Activated CD4-positive, alpha-beta T cell treated with anti-CD3 and anti-CD28 coated beads, Interleukin-2, amount 50 U/mL, for 4 hours (primary cell): ENCODE measurements at places on chromosomes 11 and 22.

DNA sequence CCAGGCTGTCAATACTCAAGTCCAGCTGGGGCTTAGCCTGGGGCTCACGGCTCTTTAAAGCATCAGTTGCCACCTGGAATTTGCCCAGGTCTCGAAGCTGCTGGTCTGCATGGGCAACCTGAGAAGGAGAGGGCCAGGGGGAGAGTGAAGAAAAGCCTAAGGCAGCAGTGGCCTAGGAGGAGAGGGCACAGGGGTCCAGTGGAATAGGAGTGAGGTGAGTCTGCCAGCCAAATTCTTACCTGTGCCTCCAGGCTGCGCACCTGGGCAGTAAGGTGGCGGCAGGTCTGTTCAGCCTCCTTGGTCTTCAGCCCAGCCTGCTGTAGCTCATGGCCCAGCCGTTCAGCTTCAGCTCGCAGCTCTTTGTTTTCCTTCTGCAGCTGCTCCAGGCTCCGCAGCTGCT, 10.0 kb downstream of the IL18BP start:
- no peak for DNase-seq

- DNase-seq, result no peak
These were observed 45.3 kb downstream of the PC start for GRCh38 chr11:66912911-66913310.

- DNase-seq, result no peak
These were observed 106.5 kb downstream of the ALX4 start for GRCh38 chr11:44203270-44204043.

DNA sequence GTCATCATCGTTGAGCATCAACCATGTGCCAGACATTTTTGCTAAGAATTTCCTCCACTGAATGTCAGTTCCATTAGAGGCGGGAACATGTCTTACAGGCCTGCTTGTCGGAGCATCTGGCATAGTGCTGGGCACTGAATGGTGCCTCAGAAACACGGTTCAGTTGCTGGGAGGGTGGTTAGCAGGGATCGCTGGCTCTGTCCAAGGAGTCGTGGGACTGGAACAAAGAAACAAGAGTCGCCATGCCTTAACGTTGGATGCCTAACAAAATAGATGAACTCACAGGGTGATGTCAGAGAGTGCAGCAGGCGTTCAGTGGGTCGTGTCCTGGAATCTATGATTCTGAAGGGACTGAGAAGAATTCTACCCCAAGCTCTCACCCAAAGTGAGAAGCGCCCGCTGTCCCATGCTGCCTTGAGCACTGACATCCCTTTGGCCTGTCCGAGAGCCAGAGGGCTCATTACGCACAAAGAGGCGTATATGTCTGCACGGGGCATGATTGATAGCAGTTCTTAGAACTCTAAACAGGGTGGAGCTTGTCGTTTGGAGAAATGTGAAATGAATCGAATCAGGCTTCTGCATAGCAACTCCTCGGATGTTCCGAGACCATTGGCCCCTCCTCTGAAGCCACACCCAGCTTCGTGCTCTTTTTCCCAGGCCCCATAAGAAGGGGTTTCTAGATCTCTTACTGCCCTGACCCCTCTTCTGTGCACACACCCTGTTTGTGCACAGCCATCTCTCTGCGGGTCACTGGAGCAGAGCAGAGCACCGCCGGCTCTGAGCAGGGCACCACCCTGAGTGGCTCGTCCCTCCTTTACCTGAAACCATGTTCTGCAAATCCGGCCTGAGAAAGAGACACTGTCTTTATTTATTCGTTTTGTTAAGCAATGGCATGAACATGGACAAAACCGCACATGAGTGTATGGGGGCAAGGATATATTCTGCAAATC, 113.1 kb upstream of the B3GAT1 start:
- DNase-seq, result no peak

DNA sequence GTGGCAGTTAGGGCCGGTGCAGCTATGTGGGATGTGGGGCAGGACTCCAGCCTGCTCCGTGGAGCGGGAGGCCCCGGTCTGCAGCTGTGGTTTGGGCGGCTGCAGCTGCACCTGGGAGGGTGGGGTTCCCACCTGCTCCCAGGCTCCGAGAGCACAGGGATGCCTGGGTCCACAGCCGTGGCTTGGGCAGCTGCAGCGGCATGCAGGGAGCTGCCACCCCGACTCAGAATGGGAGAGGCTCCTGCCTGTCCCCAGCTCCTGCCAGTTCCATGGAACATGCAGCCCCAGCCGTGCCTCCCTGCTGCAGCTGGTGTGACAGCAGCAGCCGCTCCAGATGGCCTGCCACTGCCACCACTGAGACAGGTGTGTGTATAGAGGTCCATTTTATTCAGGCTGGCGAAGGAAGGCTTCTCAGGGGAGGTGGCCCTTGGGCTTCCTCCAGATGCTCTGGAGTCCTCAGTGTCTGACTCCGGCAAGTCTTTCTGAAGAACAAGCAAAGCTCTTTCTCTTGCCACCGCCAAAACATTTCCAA, 21.8 kb upstream of the UPK3A start:
- DNase-seq, result no peak

- no peak for DNase-seq
These were observed 120.8 kb downstream of the NECTIN1 start for GRCh38 chr11:119608201-119608600.

GRCh38 chr22:27597703-27598444, 203.7 kb downstream of the MN1 start:
- no peak for DNase-seq

DNA sequence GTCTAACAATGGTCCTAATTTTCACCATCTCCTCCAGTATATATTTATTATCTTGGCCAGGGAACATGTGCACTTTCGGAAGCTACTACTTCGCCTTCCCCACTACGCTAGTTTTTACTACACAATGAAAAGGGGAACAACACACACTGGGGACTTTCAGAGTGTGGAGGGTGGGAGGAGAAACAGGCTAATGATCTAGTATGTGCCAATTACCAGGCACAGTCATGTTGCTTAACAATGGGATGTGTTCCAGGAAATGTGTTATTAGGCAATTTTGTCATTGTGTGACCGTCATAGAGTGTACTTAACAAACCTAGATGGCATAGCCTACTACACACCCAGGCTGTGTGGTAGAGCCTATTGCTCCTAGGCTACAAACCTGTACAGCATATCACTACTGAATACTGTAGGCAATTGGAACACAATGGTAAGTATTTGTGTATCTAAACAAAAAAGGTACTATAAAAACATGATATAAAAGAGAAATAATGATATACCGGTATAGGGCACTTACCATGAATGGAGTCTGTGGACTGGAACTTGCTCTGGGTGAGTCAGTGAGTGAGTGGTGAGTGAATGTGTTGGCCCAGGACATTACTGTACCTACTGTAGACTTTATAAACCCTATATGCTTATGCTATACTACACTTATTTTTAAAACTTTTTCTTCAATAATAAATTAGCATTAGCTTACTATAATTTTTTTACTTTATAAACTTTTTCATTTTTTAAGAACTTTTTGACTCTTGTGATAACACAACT, 20.1 kb upstream of the CUL5 start:
- DNase-seq, result no peak

DNA sequence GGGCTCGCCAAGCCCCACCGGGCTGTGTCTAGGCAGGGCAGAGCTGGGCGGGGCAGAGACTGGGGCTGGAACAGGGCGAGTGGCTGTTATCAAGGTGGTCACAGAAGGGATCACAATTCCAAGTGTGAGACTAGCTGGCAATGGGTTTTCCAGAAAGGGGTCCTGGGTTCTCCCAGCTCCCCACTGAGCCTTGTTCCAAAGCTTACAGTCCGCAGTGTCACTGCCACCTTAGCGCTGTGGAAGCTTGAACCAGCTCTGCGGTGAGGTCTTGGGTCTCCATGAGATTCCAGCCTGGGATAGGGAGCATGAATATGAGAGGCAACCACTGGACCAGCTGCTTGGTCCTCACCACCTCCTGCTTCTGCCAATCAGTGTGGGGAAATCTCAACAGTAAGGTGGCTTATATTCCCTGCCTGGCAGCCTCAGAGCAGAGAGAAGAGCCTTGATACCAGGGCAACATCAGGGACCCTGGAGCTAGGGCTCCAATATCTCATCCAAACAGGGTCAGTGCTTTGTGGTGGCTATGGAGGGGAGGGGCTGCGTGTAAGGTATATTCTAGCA, 831 bp downstream of the CD44 start:
- DNase-seq, result no peak

GRCh38 chr11:67691149-67691548, 16.7 kb upstream of the ALDH3B2 start:
- no peak for DNase-seq

DNA sequence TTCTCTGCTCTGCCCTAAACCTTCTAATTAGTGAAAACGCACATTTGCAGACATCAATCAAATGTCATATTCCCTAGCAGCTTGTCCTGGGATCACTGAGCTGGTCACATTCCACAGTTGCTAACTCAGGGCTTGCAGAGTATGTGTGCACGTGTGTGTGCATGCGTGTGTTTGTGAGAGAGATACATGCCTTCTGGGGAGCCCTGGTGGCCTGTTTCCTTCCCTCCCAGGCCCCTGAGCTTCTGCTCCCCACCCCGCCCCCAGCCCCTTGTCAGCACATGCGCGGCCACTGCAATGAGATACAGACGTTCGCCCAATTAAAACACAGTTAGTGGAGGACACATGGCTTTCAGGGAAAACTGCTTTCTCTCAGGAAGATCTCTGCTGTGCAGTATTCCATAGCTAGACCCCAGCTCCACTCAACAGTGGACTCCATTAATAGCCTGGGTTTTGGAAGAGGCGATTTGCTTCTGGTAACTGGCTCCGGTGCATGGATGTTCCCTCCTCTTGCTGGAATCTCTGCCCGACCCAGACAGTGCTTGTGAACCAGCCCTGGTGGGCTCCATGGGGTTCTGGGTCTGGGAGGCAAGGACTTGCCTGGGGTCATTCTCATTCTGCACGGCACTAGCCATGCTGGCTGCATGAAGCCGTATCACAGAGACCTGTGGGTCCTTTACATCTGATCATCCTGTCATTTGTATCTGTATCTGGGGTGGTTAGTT, 17.7 kb downstream of the LRP5 start:
- no peak for DNase-seq

DNA sequence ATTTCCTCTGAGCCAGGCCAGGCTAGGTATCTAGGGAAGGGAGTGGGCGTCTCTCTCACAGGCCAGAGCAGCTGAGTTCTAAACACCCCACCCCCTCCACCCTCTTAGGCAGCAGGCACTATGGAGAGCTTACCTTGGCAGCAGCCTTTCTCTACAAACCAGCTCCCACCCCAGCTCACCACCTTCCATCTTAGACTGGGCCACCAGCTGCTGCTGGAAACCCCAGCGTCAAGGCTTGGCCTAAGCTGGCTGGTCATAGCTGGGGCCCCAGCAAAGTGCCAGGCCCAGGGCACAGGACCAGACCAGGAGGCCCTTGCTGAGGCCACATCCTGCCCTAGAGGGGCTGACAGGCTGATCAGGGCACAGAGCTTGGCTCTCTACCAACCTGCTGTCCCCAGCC, 20.2 kb downstream of the SLC22A12 start:
- no peak for DNase-seq

DNA sequence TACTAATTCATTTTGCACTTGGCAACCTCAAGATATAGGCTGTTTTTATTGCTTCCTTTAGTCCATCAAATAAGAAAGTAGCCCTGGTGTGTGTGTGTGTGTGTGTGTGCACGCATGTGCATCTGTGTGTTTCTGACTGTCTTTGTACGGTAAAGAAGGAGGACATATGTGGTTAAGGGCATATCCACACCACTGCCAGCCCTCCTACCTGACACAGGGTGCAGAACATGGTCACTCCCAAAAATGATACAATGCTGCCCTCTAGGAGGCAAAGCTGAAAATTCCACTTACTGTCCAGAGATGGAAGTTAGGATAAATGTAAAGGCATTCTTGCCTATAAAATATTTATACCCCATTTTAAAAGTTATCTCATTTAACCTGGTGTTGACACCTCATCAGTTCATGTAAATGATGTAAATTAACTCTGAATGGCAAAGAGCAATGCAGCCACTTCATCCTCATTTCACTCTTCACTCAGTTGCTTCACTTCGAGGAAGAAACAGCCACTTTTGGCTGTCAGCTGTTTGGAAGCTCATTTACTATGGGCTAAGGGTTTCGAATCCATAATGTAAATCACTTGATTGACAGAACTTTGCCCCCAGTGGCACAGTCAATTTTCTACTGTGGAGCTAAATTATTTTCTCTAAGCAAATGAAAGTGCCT, 83.1 kb upstream of the MTNR1B start:
- DNase-seq, result no peak

DNA sequence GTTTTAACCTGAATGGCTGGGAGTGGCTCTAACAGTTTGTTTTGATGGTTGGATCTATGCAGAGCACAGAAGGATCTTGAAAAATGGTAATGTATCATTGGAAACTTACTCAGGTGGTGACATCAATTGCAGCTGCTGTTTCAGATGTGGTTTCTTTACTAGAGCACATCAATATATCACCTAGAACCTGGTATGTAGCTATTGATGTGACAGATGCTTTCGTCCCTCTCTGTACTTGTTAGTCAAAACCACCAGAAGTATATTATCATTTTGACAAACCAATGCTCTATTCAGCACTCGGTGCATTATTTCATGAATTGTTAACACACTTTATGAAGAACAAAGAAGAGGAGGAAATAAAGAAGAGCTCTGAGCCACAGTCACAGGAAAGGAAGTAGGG, 26.6 kb upstream of the SCN3B start:
- no peak for DNase-seq

DNA sequence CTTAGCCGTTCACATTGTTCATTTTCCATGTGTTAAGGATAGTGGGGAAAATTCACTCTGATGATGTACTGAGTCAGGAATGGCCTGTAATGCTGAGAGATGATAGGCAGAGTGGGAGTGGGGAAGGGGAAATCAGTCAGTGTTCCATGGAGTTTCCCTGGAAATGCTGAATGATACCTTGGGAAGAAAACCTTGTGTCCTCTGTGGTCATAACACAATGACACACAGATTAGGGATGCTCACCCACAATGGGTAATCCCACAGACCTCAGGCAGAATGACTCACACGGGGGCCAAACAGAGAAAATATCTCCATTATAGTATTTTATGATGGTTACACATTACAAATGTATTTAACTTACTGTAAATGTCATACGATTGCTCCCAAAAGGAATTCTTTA, 118.0 kb downstream of the SNX19 start:
- DNase-seq, result no peak

GRCh38 chr11:6635082-6635932, 16.1 kb upstream of the TPP1 start:
- no peak for DNase-seq

DNA sequence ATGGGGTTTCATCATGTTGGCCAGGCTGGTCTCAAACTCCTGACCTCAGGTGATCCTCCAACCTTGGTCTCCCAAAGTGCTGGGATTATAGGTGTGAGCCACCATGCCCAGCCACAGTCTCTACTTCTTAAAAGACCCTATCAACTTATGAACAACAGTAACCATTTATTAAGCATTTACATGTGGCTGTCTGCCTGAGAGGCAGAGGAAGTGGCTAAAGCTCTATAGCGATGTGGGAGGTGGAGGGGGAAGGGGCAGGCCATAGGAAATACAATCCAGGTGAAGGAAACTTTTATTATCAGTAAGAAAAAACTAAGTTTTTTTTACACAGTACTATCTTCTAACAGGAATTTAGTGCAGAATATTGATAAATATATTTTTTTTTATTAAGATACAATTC, 87.8 kb upstream of the PHOX2A start:
- no peak for DNase-seq
